ENCODE measurements at places on chromosomes 1 and 21. TPM values are rescaled to one million over a fixed set of nuclear protein-coding genes. Genes with fewer than 3 reads are reported as not detected.

DNA sequence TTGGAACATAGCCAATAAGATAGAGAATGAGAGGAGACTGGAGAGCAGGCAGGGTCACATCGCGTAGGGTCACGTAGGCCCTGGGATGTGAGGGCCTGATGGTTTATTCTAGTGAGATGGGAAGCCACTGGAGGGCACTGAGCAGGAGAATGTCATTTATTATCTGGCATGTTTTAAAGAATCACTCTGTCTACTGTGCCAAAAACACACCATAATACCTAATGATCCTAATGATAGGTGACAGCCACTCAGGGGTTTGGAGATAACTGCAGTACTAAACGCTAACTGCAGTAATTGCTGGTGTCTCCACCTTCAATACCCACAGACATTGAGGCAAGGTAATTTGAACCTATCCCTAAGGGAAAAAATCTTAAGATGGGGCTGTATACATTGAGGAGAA, 185.4 kb downstream of the TTLL7 start:
- DNase-seq: no peak

DNA sequence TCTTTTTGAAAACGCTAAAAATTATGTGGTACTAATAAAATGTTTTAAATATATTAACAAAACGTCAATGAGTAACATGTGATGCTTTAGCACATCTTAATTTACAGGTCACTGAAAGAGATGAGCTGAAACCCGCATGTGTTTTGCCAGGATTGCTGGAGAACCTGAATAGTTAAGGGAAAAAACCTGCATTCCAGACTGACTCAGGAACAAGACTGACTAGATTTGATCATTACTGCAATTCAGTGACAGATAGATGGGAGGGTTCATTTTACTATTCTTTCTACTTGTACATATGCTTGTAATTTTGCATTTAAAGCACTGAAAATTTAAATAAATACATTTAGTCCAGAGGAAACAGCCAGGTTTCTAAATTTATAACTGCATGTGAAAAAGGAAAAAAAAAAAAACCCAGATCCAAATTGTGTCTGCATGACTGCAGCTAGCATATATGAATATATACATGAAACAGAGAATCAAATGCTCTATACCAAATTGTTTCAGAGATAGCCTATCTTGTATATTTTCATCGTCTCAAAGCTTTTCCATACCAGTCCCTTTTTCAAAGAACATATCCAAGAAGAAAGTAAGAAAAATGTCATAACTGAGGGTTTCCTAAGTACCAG, 71.7 kb downstream of the APP start:
- no peak for DNase-seq

GRCh38 chr21:38628349-38628748, 130.1 kb upstream of the ERG start:
- no peak for DNase-seq

DNA sequence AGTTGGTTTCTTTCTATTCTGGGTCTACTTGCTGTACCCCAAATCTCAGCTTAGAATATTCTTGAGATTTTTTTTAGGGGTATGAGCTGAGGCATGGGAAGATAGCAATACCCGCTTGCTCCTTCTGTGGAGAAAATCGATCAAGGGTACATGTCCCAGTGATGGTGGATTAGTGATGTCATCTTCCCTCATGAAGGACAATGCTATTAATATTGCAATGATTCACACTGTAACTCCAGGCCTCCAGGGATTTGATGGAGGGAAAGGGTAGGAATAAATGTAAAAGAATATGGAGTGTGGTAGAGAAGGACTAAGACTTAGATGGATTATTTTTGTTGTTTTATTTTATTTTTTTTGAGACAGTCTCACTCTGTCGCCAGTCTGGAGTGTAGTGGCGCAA, 47.4 kb downstream of the XCL1 start:
- DNase-seq: no peak

DNA sequence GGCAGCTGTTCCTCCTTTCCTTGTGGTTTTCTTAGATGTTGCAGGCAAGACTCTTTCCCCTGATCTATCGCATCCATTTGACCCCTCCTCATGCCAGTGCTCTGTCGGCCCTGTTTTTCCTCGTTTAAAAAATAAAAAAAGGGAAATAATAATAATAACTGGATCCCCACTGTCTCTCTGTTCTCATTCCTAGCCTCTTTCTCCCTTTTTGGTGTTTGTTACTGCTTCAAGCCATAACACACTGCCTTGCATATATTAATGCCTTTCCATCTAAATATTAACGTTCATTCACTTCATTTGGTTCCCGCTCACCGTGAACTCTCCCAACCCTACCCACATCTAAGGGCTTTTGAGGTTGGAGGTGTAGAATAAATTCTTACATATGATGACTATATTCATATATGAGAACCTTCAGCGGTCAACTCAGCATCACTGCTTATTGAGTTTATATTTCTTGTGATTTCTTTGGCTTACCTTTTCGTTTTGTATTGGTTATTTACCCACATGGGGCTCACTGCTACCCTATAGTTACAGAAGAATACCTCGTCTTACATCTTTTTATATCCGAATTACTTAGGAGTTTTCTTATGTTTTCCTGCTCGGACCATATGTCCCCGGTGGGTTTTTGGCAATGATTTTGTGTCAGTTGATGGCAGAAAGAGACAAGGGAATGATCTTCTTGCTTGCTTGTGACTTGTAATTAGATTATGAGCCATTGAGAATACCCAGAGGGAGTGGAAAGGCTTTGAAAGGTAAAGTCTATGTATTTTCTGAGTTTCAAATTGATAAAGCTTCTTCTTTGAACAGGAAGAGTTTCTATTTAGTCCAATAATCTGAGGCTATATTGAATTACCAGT, 805 bp downstream of the ATG4C start:
- no peak for DNase-seq

Gene TCHHL1
- total RNA-seq: not detected

Gene TARDBP
- 103 TPM for total RNA-seq

Gene XKR8
- not detected for total RNA-seq

Gene CACHD1
- 12.1 TPM for total RNA-seq

Data from SJCRH30 (cell line).